ENCODE measurements at places on chromosomes 1 and 21. TPM values are rescaled to one million over a fixed set of nuclear protein-coding genes. Genes with fewer than 3 reads are reported as not detected.

GABRD gene
- total RNA-seq, result 0.66 TPM

SLFNL1 gene
- total RNA-seq, result 0.02 TPM

AZIN2 gene
- 0.86 TPM for total RNA-seq

PLA2G2F gene
- total RNA-seq, result not detected

EDARADD gene
- total RNA-seq, result 3.8 TPM

NME7 gene
- total RNA-seq, result 18.8 TPM

CDC20 gene
- 179 TPM for total RNA-seq

AIDA gene
- total RNA-seq, result 60.7 TPM

FAM163A gene
- total RNA-seq, result not detected

NEK2 gene
- 37.0 TPM for total RNA-seq

C1orf94 gene
- total RNA-seq, result 0.06 TPM

MR1 gene
- 5.5 TPM for total RNA-seq

SORT1 gene
- total RNA-seq, result 3.9 TPM

S100B gene
- total RNA-seq, result not detected

TTC39A gene
- total RNA-seq, result 2.9 TPM

ETV3L gene
- total RNA-seq, result not detected

CD84 gene
- not detected for total RNA-seq

TTC3 gene
- 24.2 TPM for total RNA-seq

ANP32E gene
- total RNA-seq, result 33.2 TPM

PCNT gene
- total RNA-seq, result 14.5 TPM

TRABD2B gene
- 4.0 TPM for total RNA-seq

SYT11 gene
- total RNA-seq, result 1.2 TPM

LCE1C gene
- not detected for total RNA-seq

TCHHL1 gene
- not detected for total RNA-seq

VWA5B1 gene
- not detected for total RNA-seq

APP gene
- 258 TPM for total RNA-seq

COG2 gene
- 23.5 TPM for total RNA-seq

LCE2C gene
- total RNA-seq, result not detected

TRIM67 gene
- total RNA-seq, result 0.17 TPM

FAM229A gene
- total RNA-seq, result 3.6 TPM

SCMH1 gene
- 14.4 TPM for total RNA-seq

IL20 gene
- 0.10 TPM for total RNA-seq

CA6 gene
- total RNA-seq, result not detected

CYP4B1 gene
- total RNA-seq, result 0.24 TPM

IARS2 gene
- total RNA-seq, result 96.8 TPM

XCL2 gene
- not detected for total RNA-seq

EFNA3 gene
- total RNA-seq, result 13.0 TPM

GJB5 gene
- 0.15 TPM for total RNA-seq

APCS gene
- not detected for total RNA-seq

DNAJC6 gene
- total RNA-seq, result 7.2 TPM

TUFT1 gene
- total RNA-seq, result 7.9 TPM

NES gene
- 1.1 TPM for total RNA-seq

CLDN17 gene
- not detected for total RNA-seq

E2F2 gene
- 2.4 TPM for total RNA-seq
